ENCODE measurements at places on chromosomes 12 and 14.
A peak's percentile ranks its signal among the peaks of the same experiment; 100 is the strongest.

DNA sequence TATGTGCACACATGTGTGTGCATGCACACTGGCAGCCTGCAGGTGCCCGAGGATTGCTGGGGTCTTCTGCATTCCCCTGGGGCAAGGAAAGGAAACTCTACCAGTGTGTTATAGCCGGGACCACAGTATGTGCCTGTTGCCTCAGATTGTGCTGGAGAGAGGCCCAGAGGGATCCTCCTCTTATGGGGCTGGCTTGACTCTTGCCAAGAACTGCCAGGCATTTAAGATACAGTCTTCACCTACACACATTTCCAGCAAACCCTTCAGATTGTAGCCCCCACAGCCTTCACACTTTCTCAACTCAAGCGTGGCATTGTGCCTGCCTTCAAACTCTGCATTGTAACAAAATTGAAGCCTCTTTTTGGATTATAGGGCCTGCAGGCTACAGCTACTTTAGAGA lies 176.7 kb upstream of the DYRK2 start:
- no peak for DNase-seq

- DNase-seq: no peak
These were observed 18.9 kb upstream of the DIABLO start for GRCh38 chr12:122244565-122245371.

- DNase-seq: no peak
These were observed 363.4 kb upstream of the ATP2B1 start for GRCh38 chr12:90071996-90072395.

GRCh38 chr14:71322655-71323250 lies 415.5 kb downstream of the PCNX1 start:
- DNase-seq: no peak

DNA sequence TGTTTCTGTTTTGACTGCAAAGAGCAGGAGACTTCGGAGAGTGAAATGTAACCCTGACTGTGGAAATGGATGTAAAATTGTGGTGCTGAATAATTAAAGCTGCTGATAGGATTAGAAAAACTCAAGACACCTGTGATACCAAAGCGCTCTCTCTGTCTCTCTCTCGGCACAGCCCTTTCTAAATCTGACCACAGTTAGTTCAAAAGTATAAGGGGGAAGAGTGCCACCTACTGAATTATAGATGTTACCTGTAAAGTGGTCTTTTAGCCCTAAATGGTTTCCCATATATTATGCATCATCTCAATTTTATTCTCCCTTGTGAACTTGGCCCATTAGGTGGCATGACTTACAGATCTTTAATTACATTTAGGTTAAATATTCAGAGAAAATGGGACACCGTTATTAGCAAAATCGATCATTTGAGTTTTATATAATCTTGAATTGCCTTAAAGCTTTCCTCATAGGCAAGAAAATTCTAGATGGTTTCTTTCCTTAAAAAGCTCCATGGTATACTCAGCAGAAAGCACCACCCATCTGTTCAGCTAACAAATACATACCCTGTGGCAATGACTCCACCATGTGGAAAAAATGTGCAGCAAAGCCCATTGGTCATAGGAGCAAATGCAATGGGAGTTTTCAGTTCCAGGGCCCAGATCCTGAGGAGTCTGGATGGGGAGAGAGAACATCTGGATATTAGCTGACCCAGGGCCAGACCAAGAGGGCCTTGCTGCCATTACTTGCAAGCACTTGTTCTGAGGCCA lies 18.1 kb downstream of the RFC5 start:
- DNase-seq: no peak

GRCh38 chr14:99038431-99038820 lies 233.6 kb downstream of the BCL11B start:
- DNase-seq: no peak

DNA sequence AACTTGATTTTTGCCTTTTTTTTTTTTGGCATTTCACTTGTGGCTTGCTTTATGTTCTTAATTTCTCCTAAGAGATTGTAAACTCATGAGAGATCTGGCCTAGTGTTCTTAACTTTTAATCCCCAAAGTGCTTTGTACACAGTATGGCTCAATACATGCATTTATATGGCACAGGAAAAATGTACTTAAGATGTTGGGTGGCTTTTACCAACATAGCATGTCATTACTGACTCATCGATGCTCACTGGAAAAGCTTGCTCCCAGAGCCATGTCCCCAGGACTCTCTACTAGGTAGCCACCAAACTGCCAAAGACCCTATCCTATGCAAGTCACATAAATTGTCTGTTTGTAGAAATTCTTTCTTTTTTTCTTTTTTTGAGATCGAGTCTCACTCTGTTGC lies 13.1 kb upstream of the SMCO3 start:
- DNase-seq: no peak

- DNase-seq: no peak
These were observed 1.1 kb downstream of the CCDC85C start for GRCh38 chr14:99602788-99603415.

GRCh38 chr12:45670346-45671065 lies 59.0 kb upstream of the ARID2 start:
- no peak for DNase-seq

- no peak for DNase-seq
These were observed 60.8 kb upstream of the ATP2B1 start for GRCh38 chr12:89769483-89769818.

- DNase-seq: no peak
These were observed 18.0 kb downstream of the XRCC3 start for GRCh38 chr14:103697206-103697602.

DNA sequence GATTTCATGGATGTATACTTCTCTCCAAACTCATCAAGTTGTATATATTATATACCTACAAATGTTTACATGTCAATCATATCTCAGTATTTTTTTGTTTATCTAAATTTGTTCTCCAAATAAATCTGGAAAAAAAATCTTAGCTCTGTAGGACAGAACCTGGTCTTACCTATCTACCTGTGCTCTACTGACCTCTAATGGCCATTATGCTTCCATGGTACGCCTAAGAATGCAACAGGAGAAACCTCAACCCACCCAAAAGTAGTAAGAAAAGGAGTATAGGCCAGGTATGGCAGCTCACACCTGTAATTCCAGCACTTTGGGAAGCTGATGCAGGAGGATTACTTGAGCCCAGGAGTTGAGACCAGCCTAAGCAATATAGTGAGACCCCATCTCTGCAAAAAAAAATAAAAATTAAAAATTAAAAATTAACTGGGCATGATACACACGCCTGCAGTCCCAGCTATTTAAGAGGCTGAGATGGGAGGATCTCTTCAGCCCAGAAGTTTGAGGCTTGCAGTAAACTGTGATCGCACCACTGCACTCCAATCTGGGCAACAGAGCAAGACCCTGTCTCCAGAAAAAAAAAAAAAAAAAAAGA lies 8.7 kb downstream of the OR11H4 start:
- no peak for DNase-seq

DNA sequence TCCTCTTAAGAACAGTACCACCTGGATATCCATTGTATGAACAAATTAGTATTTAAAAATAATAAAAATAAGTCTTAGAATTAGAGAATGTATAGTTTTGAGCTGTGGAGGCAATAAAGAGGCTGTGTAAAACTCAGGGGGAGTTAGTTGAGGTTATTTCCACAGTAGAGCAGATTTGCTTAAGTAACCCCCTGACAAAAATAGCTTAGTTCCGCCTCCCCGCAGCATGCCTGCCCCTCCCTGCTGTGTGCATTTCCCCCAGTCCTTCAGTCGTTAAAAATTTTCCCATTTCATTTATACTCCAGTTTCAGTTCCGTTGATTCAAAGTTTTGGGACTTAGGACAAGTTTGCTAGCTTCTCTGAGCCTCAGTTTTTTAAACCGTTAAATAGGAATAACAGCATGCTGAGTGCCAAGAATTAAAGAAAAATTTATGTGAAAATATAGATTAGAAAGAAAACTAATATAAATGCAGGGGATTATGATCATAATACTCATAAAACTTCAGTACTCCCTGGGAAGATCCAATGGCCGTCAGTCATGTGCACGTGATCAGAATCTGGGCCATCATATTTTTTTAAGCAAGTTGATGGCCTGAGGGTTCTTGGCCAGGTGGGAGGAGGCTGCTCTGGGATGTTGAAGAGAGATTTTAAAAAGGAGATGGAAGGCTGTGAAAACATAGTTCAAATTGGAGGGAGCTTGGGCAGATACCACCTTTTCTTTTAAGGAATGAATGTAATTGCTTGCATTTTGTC lies 14.5 kb upstream of the SLC38A2 start:
- no peak for DNase-seq

DNA sequence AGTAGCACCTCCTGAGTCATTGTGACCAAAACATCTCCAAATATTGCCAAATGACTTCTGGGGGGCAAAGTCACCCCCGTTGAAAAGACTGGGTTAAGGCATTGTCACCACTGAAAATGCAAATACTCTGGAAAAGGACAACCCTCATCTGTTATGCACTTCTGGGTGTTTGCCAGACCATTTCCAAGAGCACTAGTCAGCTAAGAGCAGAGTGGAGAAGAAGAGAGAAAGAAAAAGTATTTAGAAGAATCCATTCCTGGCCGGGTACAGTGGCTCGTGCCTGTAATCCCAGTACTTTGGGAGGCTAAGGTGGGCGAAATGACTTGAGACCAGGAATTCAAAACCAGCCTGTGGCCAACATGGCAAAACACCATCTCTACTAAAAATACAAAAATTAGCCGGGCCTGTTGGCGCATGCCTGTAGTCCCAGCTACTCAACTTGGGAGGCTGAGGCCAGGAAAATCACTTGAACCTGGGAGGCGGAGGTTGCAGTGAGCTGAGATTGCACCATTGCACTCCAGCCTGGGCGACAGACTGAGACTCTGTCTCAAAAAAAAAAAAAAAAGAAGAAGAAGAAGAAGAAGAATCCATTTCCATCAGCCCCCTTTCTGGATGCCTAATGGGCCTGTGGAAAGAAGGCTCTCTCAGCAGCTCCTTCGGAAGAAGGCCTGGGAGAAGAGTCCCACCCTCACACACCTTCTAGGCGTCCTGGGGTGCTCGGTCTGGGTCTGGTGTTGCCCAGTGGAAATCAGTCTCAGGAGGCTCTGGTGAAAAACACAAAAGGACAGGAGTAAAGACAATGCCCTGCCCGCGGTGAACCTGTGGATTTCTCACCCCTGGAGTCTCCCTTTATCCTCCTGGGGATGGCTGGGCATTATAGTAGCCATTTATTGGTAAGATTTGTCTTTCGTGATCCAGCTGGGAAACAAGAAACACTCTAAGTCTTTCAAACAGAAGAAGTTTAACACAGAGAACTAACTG lies 3.5 kb upstream of the LTBR start:
- peak; percentile 78 for DNase-seq

DNA sequence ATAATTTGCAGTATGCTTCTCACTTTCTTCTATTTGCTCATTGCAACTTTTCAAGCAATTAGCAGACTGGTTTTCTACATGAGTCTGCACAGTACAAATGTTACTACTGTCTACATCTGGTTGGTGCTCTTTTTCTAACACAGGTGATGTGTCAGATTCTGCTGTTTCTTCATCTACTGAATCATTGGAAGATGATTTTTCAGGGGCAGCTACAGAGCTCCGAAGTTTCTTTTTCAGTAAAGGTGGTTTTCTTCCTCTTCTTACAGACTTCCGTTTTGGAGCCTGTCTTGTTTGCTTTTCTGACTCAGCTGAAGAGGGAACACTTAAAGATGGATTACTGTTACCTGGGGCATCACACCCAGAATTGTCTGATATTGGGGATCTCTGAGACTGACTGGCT lies 62.1 kb downstream of the SCAF11 start:
- no peak for DNase-seq

- no peak for DNase-seq
These were observed 88.1 kb downstream of the PPP2R5C start for GRCh38 chr14:101849640-101850039.

GRCh38 chr14:77260631-77261030 lies 10.4 kb downstream of the NGB start:
- no peak for DNase-seq

GRCh38 chr12:124085419-124086296 lies 112.6 kb downstream of the ZNF664 start:
- DNase-seq: no peak

DNA sequence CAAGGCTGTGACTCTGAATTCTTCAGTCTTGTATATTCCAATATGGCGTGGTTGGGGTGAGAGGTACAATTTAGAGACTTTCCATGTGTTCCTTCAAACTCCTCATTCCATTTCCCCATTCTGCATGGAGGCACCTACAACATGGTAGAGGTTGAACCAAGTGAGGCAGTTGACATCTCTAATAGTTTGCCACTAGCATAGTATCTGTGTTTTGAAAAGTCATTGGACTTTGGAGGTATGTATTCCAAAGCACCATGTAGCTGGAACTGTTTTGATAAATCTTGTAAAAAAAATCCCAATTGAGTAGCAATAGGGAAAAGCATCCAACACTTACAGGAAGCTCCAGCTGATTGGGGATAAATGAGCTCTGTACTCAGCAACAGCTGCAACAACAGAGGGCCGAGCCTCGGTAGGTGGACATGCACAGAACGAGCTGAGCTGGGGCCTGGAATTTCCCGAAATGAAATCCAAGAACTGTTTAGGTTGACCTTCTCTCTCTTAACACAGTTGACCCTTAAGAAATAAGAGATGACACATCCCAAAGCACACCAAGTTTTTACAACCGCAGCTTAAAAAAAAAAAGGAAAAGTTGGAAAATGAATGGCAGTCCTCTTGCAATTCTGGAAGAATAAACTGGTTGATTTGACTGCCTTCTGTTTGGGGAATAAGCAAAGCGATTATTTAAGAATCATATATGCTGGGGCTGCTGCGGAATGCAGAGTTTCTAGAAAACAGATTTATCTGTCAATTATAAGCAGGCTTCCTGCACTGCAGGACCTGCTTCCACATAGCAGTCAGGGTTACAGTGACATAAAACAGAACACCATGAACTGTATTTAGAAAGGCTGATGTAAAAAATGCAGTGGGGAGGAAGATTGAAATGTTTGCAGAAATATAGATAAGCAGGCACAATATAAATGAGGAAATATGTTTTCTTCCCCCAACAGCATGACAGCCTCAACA lies 194.6 kb upstream of the KRR1 start:
- DNase-seq: no peak

- no peak for DNase-seq
These were observed 14.3 kb upstream of the IFI27L2 start for GRCh38 chr14:94143711-94144110.

DNA sequence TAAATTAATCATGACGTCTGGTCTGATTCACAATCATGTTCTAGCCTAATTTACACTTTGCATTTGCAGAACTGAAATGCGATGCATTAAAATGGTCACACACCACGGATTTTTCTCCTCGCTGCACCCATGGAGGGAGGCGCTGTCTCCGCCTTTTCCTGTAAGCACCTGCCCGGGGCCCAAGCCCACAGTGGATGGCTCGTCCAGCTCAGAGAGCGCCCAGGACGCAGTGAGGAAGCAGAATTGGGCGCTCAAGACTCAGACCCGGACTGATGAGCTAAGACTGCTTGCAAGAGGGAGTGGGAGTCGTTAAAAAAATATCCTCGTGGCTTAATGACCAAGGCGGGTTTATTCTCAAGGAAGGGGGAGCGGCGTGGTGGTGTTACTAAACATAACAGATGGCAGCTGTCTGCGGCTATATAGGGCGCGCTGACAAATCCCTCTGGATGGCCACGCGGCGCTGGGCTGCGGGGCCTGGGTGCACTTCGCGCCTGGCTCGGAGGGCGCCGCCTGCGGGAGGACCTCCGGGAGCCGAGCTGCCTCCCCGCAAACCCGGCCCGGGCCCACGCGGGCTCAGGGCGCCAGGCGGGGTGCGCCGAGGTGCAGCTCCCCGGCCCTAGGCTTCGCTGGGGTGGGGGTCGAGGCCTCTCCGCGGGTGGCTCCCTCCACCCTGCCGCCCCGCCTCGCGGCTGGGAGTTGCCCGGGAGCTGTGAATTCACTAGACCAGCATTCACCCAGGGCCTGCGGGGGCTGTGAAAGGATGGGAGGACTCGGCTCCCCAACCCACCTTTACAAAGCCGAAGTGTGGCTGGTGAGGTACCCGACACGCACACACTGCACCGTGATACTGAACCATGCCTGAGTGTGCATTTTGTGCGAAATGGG lies 78.7 kb downstream of the PPM1A start:
- no peak for DNase-seq

- no peak for DNase-seq
These were observed at the start of gene OR6C2 for GRCh38 chr12:55443776-55444175. Gene OR6C2 (plus strand): TSS chr12:55444076. CDS start chr12:55452214, 8,138 bp downstream.
